ENCODE measurements at places on chromosomes 7 and 10.

DNA sequence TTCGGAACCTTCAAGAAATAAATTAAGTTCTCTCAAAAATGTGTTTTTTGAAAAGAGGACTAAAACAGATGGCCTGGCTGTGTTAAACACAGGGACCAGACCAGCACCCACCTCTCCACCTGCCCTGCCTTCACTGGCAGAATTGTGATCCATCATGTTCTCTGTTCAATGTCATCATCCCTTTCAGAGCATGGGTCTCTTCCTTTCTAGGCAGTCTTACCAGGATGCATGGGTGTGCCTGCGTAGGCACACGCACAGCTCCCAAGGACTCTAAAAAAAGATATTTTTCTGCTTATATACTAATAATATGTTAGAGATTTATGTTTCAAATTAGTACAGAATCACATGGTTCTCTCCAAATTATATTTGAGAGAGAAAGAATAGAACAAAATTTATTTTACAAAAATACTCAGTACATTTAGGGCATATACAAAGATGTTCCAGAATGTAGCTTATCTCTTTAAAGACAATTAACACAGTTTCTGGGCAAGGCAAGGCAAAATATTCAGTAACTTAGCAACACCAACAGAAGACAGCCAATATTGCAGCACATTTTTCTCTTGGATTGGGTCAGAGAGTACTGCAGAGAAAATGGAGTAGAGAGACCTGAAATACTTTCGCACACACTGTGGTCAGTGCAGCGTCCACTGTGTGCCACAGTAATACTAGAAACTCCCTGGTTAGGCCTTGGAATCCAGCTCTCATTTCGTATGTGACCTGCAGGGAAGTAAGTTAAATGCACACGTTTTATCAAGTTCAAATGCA, 52.8 kb downstream of the EGFR start:
- DNase-seq: no peak

DNA sequence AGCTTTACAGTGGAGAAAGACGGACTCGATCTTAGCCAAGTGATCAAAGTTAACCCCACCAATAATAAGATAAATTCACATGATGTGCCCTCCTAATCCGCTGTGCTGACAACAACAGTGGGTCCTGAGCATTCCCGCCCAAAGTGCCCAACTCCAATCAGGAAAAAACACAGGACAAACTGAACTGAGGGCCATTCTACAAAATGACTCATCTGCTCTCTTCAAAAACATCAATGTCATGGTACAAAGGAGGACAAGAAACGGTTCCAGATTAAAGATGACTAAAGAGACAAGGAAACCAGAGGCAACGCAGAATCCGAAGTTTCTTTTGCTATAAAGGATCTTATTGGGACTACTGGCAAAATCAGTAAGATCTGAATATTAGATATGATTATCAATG, 79.4 kb downstream of the CTBP2 start:
- no peak for DNase-seq

DNA sequence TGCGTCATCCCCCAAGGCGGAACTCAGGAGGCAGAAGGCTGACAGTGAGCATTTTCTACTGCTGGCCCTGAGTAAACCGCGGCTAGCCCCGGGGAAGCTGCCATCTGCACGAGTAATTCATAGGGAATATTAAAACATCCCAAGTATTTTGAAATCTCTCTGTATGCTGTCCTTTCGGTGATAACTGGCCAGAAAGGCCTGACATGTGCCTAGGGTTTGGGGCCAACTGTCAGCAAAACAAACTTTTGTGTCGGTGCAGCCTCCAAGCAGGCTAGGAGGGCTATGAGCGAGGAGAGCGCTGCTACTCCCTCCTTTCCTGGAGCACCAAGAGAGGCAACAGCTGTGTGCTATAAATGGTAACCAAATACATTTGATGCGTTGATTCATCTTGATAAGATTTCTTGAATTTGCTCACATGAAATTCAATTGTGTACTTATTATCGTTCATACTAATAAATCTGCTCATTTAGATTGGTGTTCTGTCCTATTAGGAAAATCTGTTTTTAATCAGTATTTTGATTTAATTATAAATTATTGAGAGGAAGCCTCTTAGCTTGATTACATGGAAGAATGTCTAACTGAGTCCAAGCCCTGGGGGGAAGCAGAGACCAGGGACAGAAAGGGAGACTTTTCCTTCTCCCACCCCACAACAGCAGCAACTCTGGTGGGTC, 124.4 kb upstream of the NPS start:
- DNase-seq: no peak

DNA sequence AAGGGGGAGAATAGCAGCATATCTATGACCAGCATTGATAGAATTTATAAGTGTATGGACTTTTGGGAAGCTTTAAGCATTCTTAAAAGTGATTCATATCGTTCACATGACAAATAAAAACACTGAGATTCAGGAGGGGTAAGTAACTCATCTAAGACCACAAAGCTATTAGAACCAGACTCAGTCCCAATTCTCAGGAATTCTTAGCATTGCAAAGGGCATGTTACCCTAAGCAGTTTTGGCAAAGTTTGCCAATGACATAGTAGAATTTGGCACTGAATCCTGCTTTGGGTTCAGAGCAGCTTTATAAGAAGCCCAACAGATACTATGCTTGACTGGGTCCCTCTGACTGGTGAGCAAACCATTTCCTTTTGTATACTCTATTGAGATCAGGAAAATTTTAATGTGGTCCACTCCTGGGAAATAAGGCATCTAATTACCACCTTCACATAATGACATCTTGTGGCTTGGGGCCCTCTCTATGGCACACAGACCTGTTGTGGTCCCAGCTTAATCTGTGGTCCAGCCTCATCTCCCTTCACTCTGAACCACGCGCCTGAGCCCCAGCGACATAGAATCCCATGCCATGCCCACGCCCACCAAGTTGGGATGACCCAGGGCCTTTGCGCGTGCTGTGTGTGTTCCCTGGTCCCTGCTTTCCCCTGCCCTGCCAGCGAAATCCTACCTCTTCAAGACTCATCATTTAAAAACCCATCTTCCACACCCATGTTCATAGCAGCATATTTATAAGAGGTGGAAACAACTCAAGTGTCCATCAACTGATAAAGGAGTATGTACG, 37.5 kb upstream of the DOCK1 start:
- no peak for DNase-seq

DNA sequence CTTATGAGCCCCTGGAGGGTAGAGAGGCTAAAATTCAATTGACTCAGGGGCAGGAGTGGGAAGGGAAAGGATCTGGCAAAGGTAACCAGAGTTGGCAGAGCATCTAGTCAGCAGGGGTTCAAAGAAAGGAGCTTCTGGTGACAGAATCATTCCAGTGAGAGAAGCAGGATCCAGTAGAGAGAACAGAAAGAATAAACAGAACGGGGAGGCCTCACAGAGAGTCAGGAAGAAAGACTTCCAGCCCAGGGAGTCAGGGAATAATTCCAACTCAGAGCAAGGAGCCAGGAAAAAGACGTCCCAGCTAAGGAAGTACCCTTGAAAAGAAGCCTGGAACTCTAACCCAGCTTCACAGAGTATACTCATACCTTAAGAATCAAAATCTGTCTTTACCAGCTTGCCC, 66.6 kb upstream of the CPXM2 start:
- DNase-seq: no peak

GRCh38 chr7:14766747-14767146, 135.8 kb downstream of the DGKB start:
- DNase-seq: no peak

DNA sequence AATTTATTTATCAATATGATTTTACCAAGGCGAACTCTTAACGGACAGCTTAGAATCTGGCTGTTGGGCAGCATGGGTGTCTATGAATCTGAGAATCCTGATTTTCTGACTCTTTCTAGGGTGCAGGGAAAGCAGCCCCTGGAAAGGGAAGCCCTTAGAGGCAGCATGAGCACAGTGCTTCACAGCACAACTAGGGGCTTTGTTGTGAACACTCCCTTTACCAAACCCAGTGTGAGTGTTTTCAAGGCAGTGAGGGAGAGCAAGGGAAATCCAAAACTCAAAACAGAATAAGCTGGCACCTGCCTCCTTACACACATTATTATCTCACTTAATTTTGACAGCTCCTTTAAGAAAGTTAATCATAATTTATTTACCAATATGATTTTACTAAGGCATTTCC, 116.3 kb upstream of the CSTF2T start:
- no peak for DNase-seq

DNA sequence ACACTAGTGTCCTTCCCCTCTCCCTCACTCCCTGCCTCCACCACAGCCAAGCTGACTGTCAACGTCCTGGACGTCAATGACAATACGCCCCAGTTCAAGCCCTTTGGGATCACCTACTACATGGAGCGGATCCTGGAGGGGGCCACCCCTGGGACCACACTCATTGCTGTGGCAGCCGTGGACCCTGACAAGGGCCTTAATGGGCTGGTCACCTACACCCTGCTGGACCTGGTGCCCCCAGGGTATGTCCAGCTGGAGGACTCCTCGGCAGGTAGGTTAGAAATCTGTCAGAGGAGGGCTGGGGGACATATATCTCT, 24.9 kb upstream of the VSIR start:
- no peak for DNase-seq

All from right hindlimb (tissue), 1 donor.